ENCODE measurements at places on chromosomes 16 and 17.

GRCh38 chr17:72943826-72944689 is 148.4 kb downstream of the SLC39A11 start:
- DNase-seq, result no peak

DNA sequence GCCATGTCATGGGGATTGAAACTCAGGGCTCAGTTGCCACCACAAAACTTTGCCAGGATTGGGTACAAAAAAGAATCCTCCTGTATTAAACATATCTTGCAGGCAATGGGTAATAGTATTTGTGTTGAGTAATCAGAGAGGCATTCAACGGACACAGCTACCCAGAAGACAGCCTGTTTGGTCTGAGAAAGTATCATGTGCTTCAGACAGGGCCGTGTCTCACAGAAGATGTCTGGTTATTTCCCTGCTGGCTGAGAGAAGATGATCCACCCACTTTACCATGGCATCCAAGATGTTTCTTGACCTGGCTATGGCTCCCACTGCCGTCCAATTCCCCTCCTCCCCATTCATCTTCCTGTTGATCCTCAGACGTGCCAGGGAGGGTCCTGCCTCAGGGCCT is 304.3 kb upstream of the XYLT1 start:
- DNase-seq, result no peak

GRCh38 chr16:4426021-4426684 is 485 bp downstream of the DNAJA3 start:
- DNase-seq, result no peak

DNA sequence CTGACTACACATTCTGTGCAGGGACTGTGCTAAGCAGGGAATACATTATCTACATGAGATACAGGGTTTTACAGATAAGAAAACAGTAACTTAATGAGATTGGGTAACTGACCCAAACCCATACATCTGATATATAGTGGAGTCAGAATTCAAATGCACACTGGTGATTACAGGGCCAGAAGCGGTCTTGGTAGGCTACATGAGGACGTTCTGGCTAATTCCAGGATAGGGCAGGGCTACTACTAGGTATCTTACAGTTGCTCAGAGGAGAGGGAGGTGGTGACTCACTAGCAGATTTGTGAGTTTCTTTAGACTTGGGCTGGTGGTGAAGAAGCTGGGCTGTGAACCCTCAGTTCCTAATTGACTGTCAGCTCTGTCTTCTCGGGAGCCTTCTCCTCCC is 21.4 kb downstream of the TRIM16 start:
- no peak for DNase-seq

DNA sequence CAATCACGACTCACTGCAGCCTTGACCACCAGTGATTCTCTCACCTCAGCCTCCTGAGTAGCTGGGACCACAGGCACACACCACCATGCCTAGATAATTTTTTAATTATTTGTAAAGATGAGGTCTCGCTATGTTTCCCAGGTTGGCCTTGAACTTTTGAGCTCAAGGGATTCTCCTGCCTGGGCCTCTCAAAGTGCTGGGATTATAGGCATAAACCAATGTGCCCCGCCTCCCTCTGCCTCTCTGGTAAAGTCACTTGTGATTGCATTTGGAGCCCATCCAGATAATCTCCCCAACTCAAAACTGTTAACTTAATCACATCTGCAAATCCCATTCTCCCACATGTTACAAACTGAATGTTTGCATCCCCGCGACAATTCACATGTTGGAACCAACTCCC is 11.8 kb upstream of the PECAM1 start:
- DNase-seq, result no peak

DNA sequence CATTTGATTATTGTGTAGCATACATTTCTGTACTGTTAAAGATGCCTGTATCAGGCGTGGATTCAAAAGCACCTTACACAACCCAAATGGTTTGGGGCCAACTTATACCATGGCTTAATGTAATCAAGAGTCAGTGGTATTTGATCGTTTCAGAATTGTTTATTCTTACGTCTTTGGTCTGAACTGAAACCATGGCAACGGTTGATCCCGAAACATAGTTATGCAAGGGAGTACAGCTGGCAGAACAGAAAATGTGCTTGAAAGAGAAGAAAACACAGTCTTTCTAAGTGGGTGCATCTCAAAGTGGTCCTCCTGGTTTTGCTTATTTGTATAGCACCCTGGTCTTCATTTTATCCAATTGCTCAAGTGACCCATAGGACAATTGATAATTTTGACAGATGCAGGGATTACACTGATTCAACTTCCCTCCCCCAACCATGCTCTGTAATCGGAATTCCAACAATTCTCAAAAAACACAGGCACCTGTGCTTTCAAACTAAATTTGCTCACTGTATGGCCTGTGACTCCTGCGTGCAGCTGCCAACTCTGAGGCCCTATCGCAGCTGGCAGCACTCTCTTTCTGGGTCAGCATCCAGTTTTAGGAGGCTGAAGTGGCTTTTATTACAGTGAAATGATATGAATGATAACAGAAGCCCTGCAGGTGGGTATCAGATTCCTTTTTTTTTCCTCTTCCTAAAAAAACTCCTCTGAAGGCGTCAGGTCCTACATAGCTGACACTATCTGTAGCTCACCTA is 77.0 kb upstream of the AXIN2 start:
- DNase-seq, result no peak

DNA sequence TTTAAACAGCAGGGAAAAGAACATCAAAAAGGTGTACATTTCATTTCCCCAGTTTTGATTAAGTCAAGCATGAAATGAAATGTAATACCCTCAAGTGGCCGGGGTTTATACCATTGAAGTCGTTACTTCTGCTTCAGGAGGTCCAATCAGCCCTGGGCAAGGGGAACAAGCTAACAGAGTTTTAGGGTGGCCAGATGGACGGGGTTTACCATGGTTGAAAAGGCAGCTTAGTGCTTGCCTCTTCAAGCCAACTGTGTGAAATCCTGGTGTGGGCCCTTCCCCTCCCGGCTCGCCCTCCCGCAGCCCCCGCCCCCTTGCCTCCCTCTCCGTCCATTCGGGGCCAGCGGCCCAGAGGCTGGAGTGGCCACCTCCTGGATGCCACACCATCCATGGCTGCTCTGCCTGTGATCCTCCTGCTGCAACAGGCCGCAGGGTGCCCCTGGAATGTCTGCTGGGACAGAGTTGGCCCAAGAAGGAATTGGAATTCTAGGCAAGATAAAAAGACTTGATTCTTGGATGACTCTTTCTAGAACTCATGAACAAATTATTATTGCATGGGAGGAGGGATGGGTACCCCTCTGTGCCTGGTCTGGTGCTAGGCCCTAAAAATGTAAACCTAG is 296.2 kb upstream of the IRX3 start:
- DNase-seq, result no peak

GRCh38 chr17:82241183-82241925 is 12.5 kb downstream of the SLC16A3 start:
- DNase-seq, result peak; percentile 57

GRCh38 chr17:42243493-42243982 is 32.7 kb downstream of the STAT5B start:
- no peak for DNase-seq
